ENCODE measurements at places on chromosomes 12 and 14. TPM values are rescaled to one million over a fixed set of nuclear protein-coding genes. Genes with fewer than 3 reads are reported as not detected.

DNA sequence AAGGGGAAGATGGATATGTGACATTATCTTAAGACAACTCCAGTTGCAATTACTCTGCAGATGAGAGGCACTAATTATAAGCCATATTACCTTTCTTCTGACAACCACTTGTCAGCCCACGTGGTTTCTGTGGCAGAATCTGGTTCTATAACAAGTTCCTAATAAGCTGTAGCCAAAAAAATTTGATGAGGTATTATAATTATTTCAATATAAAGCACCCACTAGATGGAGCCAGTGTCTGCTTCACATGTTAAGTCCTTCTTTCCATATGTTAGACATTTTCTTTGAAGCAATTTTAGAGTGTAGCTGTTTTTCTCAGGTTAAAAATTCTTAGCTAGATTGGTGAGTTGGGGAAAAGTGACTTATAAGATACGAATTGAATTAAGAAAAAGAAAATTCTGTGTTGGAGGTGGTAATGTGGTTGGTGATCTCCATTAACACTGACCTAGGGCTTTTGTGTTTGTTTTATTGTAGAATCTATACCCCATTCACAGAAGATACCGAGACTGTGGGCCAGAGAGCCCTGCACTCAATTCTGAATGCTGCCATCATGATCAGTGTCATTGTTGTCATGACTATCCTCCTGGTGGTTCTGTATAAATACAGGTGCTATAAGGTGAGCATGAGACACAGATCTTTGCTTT, 36.9 kb downstream of the PSEN1 start:
- H3K27ac ChIP-seq: no peak overlapping the region
- H3K36me3 ChIP-seq: peaks cover 3% of the 10 kb centered on the region
- no peaks in the 10 kb centered on the region for H3K4me1 ChIP-seq
- no peak for DNase-seq

DNA sequence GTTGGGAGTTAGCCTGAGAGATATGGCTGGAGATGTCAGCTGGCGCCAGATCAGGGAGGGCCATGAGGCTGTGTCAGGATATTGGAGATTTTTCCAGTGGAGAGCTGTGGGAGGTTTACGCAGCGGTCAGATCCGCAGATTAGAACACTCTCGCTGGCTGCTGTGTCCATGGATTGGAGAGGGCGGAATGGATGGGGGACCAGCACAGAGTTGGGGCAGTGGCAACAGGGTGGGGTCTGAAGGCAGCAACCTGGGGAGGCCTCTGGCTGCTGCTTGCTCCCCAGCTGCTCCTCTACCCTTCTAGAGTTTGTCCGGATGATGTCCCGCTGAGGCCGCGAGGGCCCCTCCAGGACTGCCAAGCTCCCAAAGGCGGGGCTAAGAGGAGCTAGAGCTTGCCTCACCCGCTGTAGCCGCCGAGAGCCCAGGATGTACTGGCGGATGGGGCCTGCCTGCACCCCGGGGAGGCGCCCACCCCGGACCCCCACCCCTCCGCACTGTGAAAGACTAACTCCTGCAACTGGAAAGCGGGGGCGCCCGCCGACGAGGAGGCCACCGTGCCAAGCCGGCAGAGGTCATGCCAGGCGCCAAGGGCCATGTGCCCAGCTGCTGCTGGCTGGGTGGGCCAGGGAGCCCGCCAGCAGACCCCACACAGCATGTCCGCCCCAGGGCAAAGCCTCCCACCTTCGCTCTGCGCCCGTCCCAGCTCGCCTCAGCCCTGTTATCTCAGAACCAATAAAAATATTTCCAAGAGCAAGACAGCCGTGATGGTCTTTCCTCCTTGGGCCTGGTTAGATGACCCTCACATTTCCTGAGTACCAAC, 20.2 kb upstream of the MLEC start:
- H3K4me1 ChIP-seq: peaks cover 10% of the 10 kb centered on the region
- no peaks in the 10 kb centered on the region for H3K36me3 ChIP-seq
- H3K27me3 ChIP-seq: no peaks in the 10 kb centered on the region

GRCh38 chr12:33427071-33427470, 12.5 kb downstream of the SYT10 start:
- no peak for DNase-seq
- H3K36me3 ChIP-seq: no peaks in the 10 kb centered on the region
- H3K27ac ChIP-seq: no peak overlapping the region
- H3K4me1 ChIP-seq: no peaks in the 10 kb centered on the region

SLC10A1 gene
- total RNA-seq: not detected

ADCY6 gene
- 153 TPM for total RNA-seq

DNA sequence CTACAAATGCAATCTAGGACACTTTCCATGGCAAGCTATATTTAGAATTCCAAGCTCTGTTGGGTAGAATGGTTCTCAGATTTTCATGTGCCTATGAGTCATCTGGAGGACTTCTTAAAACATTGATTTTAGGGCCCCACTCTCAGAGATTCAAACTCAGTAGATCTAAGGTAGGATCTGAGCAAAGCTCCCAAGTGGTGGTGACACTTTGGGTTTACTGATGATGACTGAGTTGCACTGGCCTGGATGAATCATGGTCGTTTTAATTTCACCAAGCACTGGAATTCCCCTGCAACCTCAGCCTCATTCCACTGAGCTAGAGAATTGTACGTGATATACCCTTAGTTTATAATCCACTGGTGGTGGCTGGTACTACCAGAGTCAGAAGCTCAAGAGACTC, 86.5 kb downstream of the PPM1H start:
- H3K36me3 ChIP-seq: no peaks in the 10 kb centered on the region
- no peak for DNase-seq
- H3K27me3 ChIP-seq: no peaks in the 10 kb centered on the region
- no peak overlapping the region for H3K4me3 ChIP-seq
- H3K27ac ChIP-seq: no peak overlapping the region
- no peaks in the 10 kb centered on the region for H3K4me1 ChIP-seq

COCH gene
- total RNA-seq: not detected

DNA sequence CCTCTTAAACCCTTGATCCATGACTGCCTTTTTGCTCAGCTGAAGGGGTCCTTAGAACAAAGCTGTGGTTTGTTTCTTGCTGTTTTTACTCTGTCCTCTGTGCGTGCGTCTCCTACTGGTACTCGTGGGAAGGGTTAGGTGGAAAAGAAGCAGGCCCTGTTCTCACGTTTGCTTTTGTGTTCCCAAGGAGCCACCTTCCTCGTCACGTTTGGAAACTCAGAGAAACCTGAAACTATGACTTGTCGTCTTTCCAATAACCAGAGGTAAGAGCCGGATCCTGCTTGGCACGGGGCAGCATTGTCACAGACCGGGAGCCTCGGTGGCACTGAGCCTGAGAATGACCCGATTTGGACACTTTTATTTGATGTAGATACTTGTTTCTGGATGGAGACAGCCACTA, 13.1 kb downstream of the ZFYVE21 start:
- no peaks in the 10 kb centered on the region for H3K4me1 ChIP-seq
- H3K4me3 ChIP-seq: no peak overlapping the region

- H3K27ac ChIP-seq: no peak overlapping the region
- no peaks in the 10 kb centered on the region for H3K36me3 ChIP-seq
- no peaks in the 10 kb centered on the region for H3K4me1 ChIP-seq
- H3K4me3 ChIP-seq: no peak overlapping the region
- no peaks in the 10 kb centered on the region for H3K27me3 ChIP-seq
- DNase-seq: no peak
Measured at GRCh38 chr12:38878986-38879385, 26.4 kb downstream of the CPNE8 start.

- no peaks in the 10 kb centered on the region for H3K36me3 ChIP-seq
- no peak overlapping the region for H3K27ac ChIP-seq
- no peak for DNase-seq
- no peaks in the 10 kb centered on the region for H3K27me3 ChIP-seq
- H3K4me1 ChIP-seq: no peaks in the 10 kb centered on the region
Measured at GRCh38 chr12:26647088-26647487, 185.9 kb downstream of the ITPR2 start.

DNA sequence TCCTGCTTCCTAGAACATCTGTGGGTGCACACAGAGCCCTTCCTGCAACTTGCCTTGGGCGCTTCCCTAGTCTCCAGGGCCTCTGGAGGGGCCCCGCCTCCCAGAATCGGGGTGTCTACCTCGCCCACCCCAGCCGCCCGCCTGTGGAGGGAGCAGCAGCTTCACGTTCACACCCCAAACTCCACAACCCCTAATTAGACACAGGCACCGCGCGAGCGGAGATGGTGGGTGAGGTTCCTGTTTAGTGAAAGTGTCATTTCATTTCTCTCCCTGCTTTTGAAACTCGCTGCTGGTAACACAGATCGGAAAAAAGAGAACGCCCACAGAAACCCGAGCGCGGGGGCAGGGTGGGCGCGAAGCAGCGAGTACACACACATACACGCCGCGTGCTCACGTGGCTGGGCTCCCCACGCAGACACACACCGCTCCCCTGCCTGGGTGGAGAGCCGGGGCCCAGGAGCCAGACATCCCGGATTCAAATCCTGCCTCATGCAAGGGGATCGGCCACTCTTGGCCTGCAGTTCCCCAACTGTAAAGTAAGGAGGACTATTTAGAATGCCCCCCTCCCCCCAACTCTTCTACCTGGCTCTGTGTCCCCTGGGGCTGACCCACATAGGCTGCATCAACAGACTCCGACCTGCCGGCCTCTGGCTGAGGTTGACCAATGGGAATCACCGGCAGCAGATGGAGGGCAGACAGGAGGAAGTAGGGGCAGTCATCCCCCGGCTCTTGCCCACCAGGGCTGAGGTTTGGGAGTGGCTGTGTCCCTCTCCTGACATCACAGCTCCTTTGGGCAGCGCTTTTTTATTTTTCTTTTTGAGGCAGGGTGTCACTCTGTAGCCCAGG, 79.2 kb upstream of the NCOR2 start:
- no peak overlapping the region for H3K27ac ChIP-seq
- DNase-seq: no peak
- no peaks in the 10 kb centered on the region for H3K4me1 ChIP-seq
- H3K27me3 ChIP-seq: no peaks in the 10 kb centered on the region

GRCh38 chr12:42593874-42594273, 4.3 kb upstream of the PRICKLE1 start:
- H3K4me1 ChIP-seq: peaks cover 5% of the 10 kb centered on the region
- H3K36me3 ChIP-seq: no peaks in the 10 kb centered on the region
- no peak for DNase-seq
- no peak overlapping the region for H3K27ac ChIP-seq

DNA sequence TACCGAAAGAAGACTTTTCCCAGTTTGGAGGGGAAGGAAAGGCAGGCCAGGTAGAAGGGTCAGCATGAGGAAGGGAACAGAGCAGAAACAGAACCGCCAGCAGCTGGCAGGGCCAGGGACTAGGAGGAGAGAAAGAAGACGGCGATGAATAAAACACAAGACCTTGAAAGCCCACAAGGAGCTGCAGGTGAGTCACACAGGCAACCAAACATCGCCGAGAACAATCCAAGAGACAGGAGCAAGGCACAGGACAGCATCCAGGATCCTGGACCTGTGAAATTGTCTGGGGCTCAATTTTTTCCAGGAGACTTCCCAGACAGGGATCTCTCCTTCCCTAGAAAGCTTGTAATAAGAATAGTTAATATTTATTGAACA, 47.3 kb downstream of the NUAK1 start:
- H3K27ac ChIP-seq: peak overlapping the region; percentile 59
- no peaks in the 10 kb centered on the region for H3K27me3 ChIP-seq
- no peak for DNase-seq
- no peak overlapping the region for H3K4me3 ChIP-seq
- H3K36me3 ChIP-seq: no peaks in the 10 kb centered on the region

DNA sequence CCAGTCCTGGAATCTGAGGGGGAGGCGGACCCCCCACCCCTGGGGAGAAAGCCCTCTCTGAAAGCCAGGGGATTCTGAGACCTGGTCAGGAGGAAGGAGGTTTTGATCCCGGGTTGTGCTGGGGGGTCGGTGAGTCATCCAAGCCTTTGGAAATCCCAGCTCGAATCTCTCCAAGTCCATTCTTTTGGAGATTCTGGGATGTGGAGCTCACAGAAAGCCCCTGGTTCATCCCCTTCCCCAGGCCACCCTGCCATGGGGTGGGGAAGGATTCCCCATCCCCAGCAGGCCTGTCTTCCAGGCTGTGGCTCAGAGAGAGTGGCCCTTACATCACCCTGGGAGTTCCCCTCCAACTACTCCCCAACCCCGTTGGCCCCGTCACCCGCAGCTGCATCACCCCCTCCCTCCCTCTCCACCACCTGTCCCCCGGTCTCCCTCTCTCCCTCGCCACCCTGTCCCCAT, 14.3 kb downstream of the EXOC3L4 start:
- no peaks in the 10 kb centered on the region for H3K27me3 ChIP-seq
- H3K4me3 ChIP-seq: no peak overlapping the region
- peaks cover 19% of the 10 kb centered on the region for H3K4me1 ChIP-seq
- no peak for DNase-seq
- H3K36me3 ChIP-seq: no peaks in the 10 kb centered on the region
- H3K27ac ChIP-seq: peak overlapping the region; percentile 11
